ENCODE measurements at places on chromosomes 12 and 14. TPM values are rescaled to one million over a fixed set of nuclear protein-coding genes. Genes with fewer than 3 reads are reported as not detected.

AGAP2 gene
- 2.6 TPM for total RNA-seq

GRCh38 chr12:68497702-68498101 is 113.0 kb upstream of the RAP1B start:
- no peaks in the 10 kb centered on the region for H3K27me3 ChIP-seq
- no peaks in the 10 kb centered on the region for H3K36me3 ChIP-seq
- H3K4me3 ChIP-seq = no peak overlapping the region

ANO2 gene
- 27.8 TPM for total RNA-seq

DNA sequence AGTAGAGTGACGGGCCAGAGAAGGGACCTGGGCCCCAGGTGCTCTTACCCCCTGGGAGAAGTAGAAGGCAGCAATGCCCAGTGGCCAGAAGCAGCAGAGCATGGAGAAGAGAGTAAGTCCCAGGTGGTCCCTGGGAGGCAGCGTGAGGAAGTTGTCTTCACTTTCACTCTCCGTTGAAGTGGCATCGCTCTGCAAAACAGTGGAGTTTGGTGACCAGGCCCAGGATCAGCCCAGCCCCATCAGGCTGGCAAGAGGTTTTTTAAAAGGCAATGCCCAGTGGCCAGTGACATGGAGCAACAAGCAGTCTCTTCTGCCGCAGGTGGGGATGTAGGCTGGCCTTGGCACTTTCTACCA is 18.2 kb downstream of the SYNDIG1L start:
- no peaks in the 10 kb centered on the region for H3K4me1 ChIP-seq
- no peak overlapping the region for H3K27ac ChIP-seq
- no peaks in the 10 kb centered on the region for H3K27me3 ChIP-seq
- no peak for DNase-seq

DNA sequence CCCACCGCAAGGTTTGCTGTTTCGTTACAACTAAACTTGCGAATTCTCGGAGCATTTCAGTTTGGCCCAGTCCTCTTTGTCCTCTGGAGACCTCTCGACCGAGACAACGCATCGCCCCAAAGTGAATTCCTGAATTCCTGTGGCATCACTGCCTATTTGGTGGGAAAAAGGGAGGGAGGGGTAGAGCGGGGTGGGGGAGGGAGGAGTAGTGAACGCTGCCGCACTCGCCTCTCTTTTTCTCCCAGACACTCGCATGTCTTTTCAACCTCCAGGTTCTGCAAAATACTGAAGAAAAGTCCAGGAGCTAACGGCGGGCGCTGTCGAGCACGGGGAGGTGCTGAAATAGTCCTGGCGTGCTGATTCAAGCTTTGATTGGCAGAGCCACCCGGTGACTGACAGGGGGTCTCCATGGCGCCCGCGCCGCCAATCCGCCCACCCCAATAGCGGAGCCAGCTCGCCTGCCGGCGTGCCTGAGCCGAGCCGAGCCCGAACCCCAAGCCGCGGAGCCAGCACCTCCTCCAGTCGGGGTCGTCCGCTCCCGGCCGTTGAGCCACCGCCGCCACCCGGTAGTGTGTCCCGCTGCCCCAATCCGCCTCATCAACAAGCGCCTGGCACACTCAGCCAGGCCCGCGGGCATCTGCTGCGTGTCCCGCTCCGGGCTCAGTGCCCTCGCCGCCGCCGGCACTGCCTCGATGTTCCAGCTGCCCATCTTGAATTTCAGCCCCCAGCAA is at the start of gene SIX6:
TSS of gene SIX6 (plus strand) at position 440 of the 731 bp plus-strand sequence. CDS start at position 693, 253 bp downstream.
- H3K36me3 ChIP-seq = no peaks in the 10 kb centered on the region
- peak; percentile 77 for DNase-seq
- H3K4me1 ChIP-seq = no peaks in the 10 kb centered on the region

DNA sequence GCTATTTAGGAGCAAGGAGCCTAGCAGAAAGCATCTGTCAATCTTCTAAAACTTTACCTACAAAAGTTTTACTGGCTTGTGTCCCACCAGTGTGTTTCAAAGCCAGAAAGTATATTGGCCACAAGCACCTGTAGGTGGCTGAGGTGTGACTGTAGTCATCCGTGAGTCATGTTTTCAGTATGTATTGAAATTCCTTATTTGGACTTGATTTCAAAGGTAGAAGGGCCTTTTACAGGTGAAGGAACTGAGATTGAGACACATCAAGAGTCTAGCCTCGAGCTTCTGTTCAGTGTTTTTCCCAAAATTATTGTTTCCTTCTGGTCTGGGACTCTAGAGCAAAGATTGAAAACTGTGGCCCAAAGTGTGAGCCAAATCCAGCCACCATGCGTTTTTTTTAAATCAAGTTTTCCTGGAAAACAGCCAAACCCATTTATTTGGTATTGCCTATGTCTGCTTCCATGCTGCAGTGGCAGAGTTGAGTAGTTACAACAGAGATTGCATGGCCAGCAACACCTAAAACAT is 195.3 kb upstream of the BCL2L14 start:
- no peak overlapping the region for H3K4me3 ChIP-seq
- H3K27me3 ChIP-seq = no peaks in the 10 kb centered on the region
- no peak overlapping the region for H3K27ac ChIP-seq
- peaks cover 3% of the 10 kb centered on the region for H3K36me3 ChIP-seq

DNA sequence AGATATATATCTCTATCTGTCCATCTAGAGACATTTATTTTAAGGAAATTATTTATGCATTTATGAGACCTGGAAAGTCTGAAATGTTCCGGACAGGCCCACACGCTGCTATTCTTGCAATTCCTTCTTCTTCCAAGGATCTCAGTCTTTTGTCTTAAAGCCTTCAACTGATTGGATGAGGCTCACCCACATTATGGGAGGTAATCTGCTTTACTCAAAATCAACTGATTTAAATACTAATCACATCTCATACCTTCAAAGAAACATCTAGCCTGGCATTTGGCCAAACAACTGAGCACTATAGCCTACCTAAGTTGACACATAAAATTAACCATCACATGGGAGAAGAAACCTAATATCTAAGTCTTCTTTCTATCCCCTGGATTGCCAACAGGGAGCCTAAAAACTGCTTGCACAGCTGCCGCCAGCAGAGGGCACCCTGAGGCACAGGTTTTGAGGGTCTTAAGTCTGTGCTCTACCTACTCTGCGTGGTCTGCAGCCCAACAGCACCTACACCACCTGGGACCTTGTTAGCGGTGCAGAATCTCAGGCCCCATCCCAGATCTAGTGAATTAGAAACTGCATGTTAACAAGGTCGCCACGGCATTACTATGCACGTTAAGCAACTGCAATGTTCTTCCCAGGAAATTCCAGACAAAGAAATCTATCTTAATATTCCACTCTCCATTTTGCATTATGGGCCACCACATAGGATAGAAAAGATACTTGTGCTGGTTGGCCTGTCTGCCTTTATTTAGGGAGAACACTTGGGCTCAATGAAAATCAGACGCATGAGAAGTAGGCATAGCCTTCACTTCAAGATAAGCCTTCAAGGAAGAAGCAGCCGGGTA is 249.7 kb downstream of the FOXG1 start:
- H3K4me3 ChIP-seq = no peak overlapping the region
- no peak overlapping the region for H3K27ac ChIP-seq
- H3K27me3 ChIP-seq = no peaks in the 10 kb centered on the region
- H3K36me3 ChIP-seq = no peaks in the 10 kb centered on the region

DNA sequence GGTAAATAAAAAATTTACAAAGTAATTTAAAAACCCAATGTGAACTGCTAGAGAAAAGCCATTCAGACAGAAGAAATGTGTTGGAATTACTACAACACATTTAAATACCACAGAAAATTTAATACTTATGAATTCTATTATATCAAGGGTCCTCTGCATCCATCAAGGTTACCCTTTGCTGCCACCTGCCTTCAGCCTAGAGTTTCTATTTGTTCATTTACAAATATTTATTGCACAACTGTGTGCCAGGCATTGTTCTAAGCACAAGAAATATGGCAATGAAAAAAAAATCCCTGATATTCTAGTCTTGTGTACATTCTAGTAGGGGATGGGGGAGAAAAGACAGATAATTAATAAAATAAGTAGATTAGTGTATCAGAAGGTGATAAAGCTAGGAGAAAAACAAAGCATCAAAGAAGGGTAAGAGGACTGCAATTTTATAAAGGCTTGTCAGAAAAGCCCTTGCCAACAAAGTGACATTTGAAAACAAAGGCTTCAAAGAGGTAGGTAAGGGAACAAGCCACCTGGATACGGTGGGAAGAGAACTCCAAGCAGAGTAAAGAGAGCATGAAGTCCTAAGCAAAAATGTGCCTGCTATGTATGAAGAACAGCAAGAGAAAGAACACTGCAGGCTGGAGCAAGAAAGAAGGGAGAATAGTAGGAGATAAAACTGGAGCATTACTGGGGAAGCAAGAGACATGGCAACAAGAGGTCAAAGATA is 59.1 kb upstream of the SLC6A13 start:
- no peak overlapping the region for H3K4me3 ChIP-seq
- H3K36me3 ChIP-seq = peaks cover 3% of the 10 kb centered on the region
- H3K4me1 ChIP-seq = no peaks in the 10 kb centered on the region
- no peak overlapping the region for H3K27ac ChIP-seq

- no peaks in the 10 kb centered on the region for H3K27me3 ChIP-seq
- no peak for DNase-seq
- no peak overlapping the region for H3K27ac ChIP-seq
Measured at GRCh38 chr12:132450418-132451171, 39.4 kb upstream of the FBRSL1 start.

- H3K27ac ChIP-seq = no peak overlapping the region
- no peak overlapping the region for H3K4me3 ChIP-seq
- no peaks in the 10 kb centered on the region for H3K27me3 ChIP-seq
- no peaks in the 10 kb centered on the region for H3K4me1 ChIP-seq
- H3K36me3 ChIP-seq = no peaks in the 10 kb centered on the region
Measured at GRCh38 chr12:110906985-110907384, 13.4 kb downstream of the MYL2 start.

All from aorta (tissue), 5 donors.